Calu3 (cell line): ENCODE measurements at places on chromosomes 12 and 14. TPM values are rescaled to one million over a fixed set of nuclear protein-coding genes. Genes with fewer than 3 reads are reported as not detected.

DNA sequence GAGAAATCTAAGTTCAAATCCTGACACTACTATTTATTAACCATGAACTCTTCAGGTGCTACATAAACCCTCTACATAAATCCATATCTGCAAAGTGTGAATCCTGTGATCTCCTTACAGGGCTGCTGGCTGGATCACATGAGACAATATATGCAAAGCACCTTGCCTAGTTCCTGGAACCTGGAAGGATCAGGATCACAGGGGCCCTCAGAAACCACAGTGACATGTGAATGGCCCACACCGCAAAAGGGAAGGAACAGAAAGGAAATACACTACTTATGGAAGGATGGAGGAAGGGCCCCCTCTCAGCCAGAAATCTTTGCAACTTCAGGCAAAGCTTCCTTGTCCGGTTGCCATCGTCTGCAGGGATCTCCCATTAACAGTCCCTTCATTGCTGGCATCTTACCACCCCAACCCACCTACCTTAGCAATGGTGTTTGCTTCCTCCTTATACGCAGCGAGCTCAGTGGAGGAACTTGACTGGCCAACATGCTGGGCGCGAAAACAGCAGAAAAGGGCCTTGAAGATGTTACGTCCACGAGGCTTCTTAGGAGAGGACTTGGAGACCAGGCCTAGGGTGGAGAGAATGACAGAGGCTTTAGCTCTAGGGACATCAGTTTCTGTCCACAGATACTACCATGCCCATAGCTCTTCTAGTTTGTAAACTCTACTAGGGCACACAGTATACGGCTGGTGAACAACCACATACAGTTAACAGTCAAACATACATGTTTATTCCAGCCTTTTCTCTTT, 10.7 kb upstream of the AVIL start:
- peaks cover 20% of the 10 kb centered on the region for H3K36me3 ChIP-seq
- no peak for DNase-seq
- peaks cover 10% of the 10 kb centered on the region for H3K4me1 ChIP-seq
- H3K27ac ChIP-seq = no peak overlapping the region

Gene EXOC3L4
- total RNA-seq = 10.9 and 13.5 TPM in 2 replicates

Gene MIP
- total RNA-seq = not detected in 2 replicates

Gene BMP4
- total RNA-seq = 23.0 and 24.8 TPM in 2 replicates
